Effector memory CD8-positive, alpha-beta T cell (primary cell): ENCODE measurements at places on chromosomes 4 and X.

DNA sequence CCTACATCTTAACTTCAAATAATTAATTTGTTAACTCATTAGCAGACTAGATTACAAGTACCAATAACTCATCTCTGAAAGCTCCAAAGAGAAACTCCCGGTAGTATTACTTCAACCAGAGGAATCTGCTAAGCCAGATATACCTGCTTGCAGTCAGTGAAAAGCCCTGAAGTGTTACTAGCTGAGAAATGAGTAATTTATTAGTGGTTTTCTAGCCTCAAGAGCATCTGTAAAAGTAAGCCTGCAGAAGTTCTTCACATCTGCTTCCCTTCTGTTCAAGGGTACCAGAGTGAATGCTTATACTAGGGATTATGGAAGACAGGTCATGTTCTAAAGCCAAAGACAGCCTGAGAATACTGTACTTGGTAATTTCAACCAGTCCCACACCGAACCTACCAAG lies 34.7 kb downstream of the IRS4 start:
- DNase-seq: no peak

GRCh38 chr4:180084561-180084960 lies 2158.6 kb upstream of the TENM3 start:
- no peak for DNase-seq

DNA sequence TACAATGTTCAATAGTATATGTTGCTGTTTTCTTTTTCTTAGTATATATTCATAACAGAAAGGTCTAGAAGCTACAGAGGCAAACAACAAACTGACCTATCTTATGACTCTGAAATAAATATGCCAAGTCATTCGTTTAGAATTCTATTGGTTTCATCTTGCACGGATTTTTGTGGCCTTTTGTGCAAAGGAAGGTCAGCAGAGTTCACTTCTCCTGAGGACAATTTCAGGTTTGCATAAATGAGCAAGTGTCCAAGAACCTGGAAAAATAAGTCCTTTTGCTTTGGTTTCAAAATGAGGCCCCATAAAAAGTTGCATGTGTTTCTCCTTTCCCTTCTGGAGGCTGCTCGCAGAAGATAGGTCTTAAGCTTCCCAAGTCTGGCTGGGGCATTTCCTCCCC lies 156.9 kb downstream of the APBB2 start:
- no peak for DNase-seq

DNA sequence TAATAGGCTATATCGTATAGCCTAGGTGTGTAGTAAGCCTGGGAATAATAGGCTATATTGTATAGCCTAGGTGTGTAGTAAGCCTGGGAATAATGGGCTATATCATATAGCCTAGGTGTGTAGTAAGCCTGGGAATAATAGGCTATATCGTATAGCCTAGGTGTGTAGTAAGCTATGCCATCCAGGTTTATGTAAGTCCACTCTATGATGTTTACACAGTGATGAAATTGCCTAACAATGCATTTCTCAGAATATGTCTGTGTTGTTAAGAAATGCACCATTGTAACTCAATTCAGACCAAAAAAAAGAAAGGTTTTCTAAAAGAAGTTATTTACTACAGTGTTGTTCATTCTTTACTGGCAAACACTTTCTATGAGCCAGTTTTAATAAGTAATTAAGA lies 1387.2 kb downstream of the STIM2 start:
- no peak for DNase-seq

- no peak for DNase-seq
Observed at GRCh38 chr4:140697709-140698560, 58.2 kb downstream of the TBC1D9 start.

- no peak for DNase-seq
Observed at GRCh38 chr4:1873776-1874175, 2.6 kb downstream of the NSD2 start.

DNA sequence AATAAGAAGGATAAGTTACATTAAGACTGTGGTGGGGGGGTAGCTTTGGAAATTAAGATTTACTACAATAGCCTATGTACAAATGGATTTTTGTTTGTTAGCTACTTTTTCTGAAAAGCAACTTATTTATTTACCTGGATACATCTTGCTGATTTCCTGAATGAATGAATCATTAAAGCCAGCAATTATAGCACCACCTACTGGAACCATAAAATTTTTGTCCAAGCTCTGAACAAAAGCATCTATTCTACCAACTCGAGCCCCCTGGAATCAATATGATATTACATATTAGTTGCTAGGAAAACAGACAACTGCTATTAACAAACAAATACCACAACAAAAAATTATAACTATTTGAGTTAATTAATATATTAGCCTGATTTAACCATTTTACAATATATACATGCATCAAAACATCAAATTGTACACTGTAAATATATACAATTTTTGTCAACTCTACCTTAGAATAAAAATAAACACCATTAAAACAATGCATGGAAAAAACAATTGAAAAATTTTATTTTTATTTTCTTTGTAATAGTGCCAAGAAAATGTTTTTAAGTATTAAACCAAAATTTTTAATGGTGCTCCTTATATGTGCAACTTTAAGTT lies 15.3 kb downstream of the SEPSECS start:
- no peak for DNase-seq

DNA sequence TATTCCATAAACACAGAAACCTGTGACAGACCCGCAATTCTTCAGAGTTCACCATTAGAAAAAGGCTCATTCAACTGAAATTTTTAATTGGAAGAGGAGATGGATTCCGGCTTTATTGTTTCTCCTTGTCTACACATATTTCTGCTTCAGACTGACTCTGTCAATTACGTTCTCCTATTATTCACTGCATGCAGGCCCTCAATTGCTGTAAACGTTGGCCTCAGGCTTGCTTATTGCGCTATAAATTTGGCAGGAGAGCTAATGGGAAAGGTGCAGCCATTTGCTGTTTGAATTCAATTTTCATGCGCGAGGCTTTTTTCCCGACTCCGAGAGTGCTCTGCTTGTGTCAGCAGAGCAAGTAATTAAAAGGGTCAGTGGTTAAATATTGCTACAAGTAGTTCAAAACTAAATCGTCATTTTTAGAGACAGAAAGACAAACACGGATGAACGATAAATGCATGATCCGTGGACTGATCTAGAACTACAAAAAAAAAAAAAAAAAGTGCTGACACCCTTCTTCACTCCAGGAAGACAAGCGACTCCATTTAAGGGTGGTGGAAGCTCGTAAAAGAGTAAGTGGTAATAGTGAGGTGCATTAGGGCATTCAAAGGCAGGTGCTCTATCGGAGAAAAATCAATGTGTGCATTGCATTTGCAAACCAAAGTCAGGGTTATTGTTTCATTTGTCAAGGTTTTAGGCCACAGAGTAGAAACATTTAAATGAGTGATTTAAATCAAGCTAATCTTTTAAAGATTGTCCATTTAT lies 841.6 kb upstream of the FRG1 start:
- DNase-seq: no peak

GRCh38 chr4:42309361-42310260 lies 87.7 kb upstream of the SHISA3 start:
- DNase-seq: no peak

DNA sequence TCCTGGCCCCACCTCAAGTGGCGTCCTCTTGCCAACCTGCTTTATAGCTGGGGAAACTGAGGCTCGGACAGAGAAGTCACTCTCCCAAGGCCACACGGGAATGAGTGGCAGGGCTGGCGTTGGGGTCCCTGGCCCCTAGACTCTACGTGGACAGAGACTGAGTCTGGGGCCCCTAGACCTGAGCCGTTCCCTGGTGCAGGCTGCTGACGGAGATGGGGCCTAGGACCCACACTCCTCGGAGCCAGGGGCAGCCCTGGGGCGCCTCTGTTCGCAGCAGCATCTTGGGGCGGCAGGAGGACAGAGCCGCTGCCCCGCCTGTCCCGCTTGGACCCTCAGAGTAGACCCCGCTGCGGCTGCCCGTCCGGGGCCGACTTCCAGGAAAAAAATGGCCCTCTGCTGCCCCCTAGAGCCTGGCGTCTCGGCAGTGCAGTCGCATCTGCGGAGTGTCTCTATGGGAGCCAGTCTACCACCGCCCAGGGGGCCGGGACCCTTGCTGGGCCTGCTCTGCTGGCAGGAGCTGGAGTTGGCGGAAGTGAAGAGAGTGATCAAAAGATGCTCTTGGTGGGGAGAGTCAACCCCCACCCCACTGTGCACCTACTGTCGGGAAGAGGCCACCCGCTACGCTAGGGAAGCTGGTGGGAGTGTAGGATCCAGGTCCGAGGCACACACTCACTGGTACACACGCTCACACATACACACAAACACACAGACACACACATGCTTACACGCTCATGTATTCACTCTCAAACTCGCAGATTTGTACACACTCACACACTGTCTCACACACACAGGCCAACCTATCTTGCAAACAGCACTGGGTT lies 220.1 kb downstream of the AFAP1 start:
- peak; percentile 60 for DNase-seq

DNA sequence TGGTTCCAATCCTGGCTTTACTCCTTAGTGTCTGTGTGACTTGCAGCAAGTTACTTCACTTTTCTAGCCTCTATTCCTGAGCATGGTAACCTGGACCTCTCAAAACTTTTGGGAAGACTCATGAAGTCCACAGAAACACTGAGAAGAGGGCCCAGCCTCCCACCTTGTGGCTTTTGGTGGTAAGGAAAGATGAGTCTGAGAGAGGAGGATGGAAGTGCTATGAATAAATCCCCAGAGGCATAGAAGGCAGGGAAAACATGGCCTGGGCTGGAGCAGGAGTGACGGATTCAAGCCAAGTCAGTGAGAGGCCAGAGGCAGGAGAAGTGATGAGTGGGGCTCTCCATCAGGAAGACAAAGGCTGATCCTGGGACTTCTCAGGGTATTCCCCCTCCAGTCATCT lies 10.9 kb upstream of the MAGEA4 start:
- DNase-seq: no peak

DNA sequence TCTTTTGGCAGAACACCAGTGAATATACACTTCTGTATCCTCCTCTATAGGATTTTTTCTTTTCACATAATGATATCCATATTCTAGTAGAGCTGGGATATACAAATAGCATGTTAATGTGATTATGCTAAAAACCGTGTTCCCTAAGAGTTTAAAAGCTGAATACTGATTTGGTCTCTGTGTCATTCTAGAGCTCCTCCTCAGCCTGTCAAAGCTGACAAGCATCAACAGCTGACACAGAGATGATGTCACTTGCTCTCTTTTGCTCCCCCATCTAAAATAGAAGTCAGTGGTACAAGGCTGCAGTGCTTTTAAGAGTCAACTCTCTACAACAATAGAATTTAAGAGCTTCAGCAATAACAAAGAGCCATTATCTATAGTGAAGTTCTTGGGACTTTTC lies 17.1 kb upstream of the HERC3 start:
- no peak for DNase-seq

DNA sequence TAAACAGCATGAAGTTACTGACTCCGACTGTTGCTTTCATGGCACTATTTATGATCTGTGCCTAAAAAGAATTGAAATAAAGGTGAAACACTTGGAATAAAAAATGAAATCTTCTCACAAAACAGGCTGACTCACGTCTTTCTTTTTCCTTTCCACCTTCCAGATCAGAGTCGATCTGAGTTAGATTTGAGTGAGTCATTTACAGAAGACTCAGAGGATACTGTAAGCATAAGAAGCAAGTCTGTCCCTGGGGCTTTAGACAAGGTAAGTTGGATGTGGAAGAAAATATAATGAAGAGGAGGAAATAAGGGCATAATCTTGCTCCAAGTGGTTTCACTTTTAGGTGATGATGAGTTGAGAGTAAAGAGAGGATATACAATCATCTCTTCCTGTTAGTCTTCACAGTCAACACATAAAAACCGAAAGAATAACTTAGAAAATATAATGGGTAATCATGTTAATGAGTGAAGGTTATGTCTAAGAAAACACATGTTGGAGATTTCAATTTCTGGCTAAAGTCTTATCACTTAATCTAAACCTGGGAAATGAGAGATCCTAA lies 89.7 kb downstream of the SYTL5 start:
- no peak for DNase-seq

GRCh38 chr4:188012426-188012945 lies 16.9 kb downstream of the ZFP42 start:
- DNase-seq: no peak

- no peak for DNase-seq
Observed at GRCh38 chrX:50638123-50638522, 167.5 kb upstream of the DGKK start.

- no peak for DNase-seq
Observed at GRCh38 chr4:20086799-20087521, 164.7 kb upstream of the SLIT2 start.

GRCh38 chr4:182807346-182807745 lies 109.8 kb downstream of the DCTD start:
- DNase-seq: no peak

DNA sequence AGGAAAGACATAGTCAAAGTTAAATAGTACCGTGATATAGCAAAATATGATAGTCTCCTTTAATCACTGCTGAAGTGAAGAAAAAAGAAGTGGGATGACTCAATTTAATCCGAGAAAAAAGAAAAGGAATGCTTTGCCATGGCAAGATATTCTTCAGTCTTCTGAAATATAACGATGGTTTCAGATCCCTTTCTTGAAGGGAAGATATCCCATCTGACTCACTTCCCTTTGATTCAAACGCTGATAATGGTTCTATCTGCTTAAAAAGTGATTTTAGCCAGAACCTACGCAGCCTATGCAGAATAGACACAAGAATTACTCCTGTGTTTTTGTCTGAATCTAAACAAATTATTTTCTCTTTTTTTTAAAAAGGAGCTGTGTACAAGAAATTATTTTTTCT lies 68.1 kb upstream of the FTHL17 start:
- no peak for DNase-seq

GRCh38 chrX:113033966-113034680 lies 193.5 kb upstream of the AMOT start:
- DNase-seq: no peak

DNA sequence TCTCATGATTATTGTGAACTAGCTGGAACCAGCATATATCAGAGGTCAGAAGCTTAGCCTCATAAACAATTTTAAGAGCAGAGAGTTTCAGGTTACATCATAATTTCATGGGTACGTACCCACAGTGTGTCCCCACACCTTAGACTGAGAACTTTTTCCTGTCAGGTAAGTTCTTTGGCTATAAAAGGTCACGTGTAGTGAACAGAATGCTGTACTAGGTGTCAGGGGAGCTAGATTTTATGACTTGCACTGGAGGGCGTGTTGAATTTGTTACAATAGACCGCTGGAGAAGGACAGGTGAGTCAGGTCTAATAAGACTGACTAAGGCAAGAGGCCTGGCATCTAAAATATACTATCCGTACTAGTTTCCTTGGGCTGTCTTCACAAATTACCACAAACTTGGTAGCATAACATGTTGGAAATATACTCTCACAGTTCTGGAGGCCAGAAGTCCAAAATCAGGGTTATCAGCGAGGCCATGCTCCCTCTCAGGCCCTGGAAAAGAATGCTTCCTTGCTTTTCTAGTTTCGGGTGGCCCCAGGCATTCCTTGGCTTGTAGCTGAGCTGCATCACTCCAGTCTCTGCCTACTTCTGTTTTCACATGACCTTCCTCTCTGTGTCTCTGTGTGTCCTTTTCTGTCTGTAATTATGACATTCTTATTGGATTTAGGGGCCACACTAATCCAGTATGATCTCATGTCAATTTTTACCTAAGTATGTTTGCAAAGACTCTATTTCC lies 512.0 kb upstream of the NR3C2 start:
- no peak for DNase-seq
